ENCODE measurements at places on chromosomes 4 and X.

- DNase-seq = peak; percentile 62
These were observed 886 bp downstream of the DCLK2 start for GRCh38 chr4:150079081-150079581.

DNA sequence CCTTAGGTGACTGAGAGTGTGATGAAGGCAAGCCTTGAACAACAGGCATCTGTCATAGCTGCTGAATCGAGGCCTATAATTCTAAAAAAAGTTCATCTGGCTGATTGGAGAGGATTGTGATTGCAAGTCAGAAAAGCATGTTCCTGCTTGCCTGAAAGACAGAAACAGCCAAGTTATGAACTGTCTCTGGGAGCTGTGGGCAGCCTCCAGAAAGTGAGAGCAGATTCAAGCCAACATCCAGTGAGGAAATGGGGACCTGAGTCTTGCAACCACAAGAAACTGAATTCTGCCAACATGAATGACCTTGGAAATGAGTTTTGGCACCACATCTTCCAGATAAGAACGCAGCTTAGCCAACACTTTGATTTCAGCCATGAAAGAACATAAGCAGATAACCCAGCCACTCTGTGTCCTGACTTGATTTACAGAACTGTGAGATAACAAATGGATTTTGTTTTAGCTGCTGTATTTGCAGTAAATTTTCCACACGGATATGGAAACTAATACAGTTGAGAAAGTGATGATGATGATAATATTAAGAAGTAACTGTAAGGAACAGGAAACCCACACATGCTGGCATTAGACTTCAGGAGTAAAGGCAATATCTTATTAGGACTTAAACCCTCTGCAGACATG is 240.3 kb upstream of the NDST3 start:
- DNase-seq = no peak

DNA sequence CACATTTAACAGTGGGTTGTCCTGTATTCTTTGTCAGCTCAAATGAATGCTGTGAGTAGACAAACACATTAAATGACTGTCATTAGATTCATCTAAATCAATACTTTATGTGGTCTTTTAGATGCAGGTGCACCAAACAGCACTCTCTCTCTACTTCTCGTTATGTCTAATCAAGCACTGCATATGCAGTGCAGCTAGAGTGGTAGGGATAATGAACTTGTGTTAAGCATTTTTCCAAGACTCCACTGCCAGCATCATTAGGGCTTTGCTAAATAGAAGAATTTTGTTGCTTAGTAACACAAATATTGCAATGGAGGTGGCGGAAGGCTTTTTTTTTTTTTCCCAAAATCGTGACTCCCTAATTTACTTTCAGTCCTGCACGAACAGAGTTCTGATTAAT is 447.0 kb upstream of the GALNT7 start:
- DNase-seq = no peak

DNA sequence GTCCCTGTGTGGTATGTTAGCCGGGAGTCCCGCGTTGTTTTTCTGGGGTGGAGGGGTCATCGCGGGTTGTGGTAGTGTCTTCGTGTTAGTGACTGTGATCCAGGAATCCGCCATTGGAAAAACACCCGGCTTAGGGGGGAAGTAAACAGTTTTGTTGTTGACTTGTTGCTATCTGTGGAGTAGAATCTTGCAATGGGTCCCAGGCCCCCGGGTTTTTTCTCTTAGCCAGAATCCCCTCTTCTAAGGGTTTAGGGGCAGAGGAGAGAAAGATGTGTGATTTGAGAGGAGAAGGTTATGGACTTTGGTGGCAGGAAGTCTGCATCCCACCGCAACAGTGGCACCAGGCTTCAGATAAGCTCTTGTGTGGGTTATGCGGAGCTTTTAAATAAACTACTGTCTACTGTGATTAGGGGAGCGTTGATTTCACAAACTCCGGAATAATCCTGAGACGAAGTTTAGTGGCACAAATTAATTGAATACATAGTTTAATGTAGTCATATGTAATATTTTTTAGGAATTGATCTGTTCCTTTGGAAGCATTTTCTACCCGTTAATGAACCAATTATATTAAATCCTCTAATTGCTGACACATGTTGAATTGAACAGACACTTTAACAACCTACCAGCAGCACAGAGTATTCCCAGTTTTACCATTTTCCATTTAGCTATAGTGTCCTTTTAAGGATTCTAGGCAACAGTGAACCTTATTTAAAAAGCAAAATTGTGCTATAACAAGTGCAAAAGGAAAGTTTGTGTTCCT is 1.4 kb downstream of the DDX3X start:
- DNase-seq = peak; percentile 34

DNA sequence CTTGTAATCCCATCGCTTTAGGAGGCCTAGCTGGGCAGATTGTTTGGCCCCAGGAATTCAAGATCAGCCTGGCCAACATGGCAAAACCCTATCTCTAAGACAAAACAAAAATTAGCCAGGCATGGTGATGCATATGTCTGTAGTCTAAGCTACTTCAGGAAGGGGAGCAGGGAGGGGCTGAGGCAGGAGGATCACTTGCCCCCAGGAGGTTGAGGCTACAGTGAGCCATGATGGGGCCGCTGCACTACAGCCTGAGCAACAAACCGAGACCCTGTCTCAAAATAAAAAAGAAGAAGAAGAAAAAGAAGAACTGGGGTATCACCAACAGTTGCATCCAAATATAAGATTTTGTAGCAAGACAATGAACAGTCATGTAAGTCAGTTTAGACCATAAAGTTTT is 47.3 kb upstream of the NFKB1 start:
- DNase-seq = no peak

DNA sequence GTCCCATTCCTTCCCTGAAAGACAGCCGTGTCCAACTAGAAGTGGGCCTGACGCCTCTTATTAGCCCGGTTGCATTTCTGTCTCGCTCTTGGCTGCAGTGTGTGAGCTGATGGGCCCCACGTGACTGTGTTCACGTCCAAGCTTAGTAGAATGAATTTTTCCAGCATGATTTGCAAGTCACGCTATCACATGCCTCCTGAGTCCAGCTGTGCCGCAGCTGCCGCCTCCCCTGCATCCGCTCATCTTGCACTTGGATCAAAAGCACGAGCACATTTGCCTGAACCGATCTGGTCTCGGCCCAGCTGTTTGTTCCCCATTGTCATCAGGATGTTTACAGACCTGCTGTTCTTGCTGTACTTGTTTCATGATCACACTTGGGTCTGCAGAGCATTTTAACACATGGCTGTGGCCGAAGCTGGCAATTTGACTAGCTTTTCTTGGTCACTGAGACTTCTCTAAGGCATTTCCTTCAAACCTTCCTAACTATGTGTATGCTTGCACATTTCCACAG is 126.5 kb downstream of the KIT start:
- DNase-seq = peak; percentile 24

DNA sequence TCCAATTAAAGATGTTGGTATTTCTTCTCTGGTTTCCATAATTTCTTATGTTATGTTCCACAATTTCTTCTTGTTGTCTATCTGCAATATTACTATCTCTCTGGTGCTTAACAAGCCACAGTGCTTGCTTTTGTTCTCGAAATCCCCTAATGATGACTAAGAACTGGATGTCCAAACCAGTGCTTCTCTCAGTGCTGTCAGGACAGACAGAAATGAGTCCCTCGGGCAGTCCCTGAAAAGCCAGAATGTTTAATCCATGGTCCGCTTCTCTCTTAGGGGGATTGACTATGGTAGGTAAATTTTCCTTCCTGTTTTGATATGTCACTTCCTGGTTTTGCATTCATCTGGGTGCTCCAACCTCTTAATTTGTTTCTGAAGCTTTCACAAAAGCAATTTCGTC is 321.6 kb upstream of the PCDH10 start:
- DNase-seq = no peak

DNA sequence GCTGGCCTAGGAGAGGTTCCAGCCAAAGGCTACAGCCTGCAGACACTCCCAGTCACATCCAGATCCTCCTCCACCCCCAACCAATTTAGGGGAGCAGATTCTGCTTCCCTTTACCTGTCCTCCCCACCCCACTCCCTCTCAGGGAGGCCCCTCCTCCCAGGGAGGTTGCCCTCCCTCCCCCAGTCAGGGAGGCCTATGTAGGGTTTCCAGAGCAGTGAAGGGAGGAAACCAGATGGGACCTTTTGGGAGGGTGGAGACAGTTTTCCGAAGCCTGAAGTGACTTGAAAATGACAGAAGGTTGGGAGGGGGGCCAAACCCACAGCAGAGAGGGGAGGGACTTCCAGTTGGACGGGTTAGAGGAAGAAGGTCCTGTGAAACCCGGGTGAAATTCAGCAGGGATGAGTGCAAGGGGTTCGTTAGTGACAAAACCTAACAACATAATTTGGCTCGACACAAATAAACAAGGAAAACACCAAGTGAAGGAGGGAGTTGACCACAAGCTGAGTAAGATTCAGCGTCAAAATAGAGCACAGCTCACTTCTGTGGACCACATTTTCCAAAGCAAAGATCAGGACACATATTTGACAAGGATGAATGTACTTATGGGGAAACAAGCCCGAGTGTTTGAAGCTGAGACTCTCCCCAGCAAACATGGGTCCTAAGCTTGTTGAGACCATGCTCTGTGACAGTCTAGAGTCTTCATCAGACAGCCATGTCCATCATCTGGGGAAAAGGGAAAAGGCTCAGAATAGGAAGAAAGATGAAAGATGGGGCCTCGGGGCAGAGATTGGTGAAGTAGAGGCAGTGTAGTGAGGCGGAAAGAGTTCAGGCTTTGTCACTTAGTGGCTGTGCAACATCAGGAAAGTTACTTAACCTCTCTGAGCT is 46.4 kb downstream of the PRPS1 start:
- peak; percentile 81 for DNase-seq

DNA sequence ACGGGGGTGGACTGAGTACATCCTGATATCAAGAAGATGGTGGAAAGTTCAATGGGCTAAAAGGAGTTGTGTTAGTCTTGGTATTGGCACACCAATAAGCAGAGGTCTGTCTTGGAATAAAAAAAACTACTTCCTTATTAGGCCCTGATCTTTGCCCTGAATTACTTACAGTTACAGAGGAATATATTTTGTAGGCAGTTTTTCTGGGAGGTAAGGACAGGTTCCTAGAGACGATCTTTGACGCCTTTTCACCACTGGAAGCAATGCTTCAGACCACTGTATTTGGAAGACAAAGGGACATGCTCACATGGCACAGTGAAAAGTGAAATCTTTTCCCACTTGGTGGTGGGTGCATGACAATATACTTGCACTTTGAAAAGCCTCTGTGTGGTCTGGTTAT is 618 bp upstream of the XK start:
- DNase-seq = no peak

DNA sequence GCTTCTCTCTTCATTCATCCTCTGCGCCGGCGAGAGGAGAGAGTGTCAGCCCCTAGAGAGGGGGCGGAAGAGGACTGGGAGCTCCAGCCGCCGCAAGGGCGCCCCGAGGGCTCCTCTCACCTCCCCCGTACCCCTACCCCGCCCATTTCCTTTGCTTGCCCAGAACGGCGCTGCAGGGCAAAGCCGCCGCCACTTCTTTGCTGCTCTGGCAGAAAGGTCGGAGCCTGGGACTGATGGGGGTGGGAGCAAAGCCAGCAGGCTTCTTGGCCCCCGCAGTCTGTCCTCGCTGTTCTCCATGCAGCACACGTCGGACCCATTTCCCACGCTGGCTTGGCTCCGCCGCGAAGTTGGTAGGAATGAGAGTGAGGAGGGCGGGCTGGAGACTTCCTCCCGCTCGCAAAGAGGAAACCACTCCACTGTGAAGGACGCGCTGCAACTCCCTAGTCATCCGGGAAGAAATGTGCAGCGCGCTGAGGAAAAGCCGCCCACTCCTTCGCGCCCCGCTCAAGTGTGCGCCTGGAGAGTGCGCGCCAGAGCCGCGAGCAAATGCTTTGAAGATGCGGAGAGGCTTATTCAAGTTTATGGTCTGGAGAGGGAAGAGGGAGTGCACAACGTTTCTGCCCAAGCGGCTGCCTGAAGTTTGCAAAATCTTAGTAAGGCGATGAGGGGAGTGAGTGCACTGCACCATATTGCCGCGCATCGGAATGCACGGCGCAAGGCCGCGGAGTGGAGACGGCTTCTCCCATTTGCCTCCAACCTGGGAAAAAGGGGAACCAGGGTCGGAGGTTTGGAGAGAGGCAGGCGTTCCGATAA is 2.8 kb upstream of the PCDH7 start:
- DNase-seq = peak; percentile 60

DNA sequence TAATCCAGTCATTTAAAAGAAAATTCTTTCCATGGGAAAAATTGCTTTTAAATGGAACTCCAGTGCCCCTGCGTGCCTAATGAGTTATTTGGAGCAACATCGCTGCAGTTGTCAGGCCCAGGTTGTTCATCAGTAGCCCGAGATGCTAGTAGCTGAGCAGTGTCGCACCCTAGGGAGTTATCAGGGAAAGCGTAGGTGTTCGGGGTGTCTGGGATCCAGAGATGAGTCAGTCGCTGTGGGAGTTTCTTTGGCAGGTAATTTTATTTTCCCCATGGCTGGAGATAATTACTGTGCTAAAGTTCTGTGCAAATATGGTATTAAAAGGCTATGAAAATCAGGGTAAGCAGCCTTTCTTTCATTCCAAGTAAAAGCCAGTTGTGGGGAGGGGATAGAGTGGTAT is 49.4 kb downstream of the ANXA3 start:
- no peak for DNase-seq
